Stimulated activated CD4-positive, alpha-beta T cell treated with anti-CD3 and anti-CD28 coated beads, TNF-alpha, amount 100 ng/mL, for 48 hours (primary cell): ENCODE measurements at places on chromosomes 2 and 18.
A peak's percentile ranks its signal among the peaks of the same experiment; 100 is the strongest.

DNA sequence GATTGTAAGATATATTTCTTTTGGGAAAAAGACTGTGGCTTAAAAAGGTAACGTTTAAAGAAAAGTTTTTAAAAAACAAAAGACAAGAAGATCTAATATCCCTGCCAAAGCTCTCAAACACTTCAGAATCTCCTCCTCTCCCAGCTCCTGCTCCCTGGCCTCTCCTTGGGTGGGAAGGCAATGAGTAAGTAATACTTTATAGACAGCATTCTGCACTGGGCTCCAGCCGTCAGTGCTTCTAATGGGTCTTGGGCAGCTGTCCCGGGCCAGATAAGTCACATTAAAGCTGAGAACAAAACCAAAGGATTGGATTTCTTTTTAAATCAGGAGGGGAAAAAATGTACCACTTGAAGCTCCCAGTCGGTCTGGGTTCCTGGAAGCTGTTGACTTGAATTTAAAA lies 133.7 kb downstream of the ALPK2 start:
- no peak for DNase-seq

- no peak for DNase-seq
These were observed 114.3 kb downstream of the LNPK start for GRCh38 chr2:175887776-175888175.

GRCh38 chr2:19362094-19362754 lies 3.8 kb upstream of the OSR1 start:
- no peak for DNase-seq

GRCh38 chr2:228083131-228083530 lies 98.4 kb downstream of the SPHKAP start:
- DNase-seq: no peak

GRCh38 chr2:216160786-216161185 lies 51.6 kb downstream of the XRCC5 start:
- no peak for DNase-seq

DNA sequence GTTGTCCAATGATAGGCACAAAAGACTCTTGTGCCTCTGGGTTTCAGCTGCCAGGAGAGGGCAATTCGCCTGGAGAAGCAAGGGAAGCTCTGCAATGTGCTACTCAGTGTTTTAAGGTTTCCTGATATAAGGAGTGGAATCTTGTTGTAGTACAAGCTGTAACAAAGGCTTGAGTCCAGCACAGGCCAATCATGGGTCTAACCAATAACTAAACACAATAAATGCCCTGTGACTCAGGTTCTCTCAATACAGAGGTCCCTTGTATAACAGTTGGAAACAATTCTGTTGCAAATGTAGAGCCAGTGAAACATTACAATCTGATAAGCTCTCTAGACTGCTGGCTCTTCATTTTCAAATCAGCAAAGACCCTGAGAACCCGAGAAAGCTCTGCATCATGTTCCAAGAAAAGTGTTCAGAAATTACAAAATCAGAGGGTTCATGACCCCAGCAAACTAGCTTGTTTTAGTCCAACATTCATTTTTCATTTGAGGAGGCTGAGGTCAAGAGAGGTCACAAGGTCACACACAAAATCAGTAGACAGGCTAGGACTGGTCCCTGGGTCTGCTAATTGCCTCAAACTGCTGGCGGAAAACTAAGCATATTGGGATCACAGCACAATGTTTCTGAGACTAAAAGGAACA lies 59.0 kb upstream of the DNMT3A start:
- DNase-seq: no peak

GRCh38 chr2:219334076-219334475 lies 1.5 kb upstream of the RESP18 start:
- no peak for DNase-seq

DNA sequence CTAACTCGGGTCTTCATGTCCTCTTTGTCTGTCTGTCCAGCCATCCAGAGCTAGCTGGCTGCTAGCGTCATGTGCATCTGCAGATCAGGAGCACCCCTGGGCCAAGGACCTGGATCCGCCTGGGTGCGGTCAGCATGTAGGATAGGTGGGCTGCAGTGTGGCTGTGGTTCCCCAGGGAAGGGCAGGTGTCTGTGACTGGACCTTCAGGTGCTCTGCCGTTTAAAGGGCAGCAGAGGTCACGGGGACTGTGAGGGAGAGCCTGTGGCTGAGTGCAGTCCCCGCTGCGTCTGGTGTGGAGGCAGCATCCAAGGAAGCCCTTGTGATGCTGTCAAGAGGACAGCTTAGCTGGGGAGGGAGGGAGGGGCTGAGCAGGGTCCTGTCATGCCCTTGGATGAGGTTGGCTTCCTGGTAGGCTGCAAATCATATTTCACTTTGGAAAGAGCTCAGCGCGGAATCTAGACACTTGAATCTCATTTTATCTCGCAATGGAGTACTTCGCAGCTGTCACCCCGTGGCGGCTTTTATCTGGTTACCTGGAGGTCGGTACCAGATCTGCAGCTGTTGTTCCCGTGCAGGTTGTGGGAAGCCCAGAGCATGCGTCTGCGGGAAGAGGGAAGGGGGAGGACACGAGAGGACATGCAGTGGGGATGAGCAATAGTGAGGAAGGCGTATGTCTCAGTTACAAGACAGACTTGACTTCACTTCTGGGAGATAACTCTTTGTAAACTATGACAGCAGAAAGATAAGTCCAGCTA lies 5.9 kb upstream of the RALB start:
- no peak for DNase-seq

DNA sequence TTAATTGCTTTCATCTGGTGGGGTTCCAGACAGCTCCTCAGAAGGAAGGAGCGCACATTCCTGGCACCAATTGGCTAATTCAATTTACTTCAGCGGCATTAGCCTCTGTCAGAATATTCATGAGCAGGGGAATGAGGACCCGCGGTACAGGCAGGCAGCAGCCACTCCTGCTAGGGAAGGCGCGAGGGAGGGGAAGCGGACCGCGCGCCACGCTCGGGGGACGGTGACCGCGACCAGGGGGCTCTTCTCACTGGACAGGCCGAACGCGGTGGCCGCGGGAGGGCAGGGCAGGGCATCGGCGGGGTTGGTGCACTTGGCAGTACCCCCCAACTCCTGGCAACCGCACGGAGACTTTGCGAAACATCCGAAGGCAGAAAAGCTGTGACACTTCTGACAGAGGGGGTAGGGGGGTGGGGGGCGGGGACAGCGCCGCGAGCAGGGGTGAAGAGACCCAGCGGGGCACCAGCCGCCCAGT lies at the start of gene CDH20:
TSS of gene CDH20 (plus strand) at position 160 of the 475 bp plus-strand sequence.
- no peak for DNase-seq

- DNase-seq: no peak
These were observed 60.1 kb downstream of the ABCG8 start for GRCh38 chr2:43898838-43899346.

GRCh38 chr2:47065771-47066380 lies 89.2 kb downstream of the STPG4 start:
- no peak for DNase-seq

- DNase-seq: no peak
These were observed 3.2 kb downstream of the NOTO start for GRCh38 chr2:73205611-73206010.

DNA sequence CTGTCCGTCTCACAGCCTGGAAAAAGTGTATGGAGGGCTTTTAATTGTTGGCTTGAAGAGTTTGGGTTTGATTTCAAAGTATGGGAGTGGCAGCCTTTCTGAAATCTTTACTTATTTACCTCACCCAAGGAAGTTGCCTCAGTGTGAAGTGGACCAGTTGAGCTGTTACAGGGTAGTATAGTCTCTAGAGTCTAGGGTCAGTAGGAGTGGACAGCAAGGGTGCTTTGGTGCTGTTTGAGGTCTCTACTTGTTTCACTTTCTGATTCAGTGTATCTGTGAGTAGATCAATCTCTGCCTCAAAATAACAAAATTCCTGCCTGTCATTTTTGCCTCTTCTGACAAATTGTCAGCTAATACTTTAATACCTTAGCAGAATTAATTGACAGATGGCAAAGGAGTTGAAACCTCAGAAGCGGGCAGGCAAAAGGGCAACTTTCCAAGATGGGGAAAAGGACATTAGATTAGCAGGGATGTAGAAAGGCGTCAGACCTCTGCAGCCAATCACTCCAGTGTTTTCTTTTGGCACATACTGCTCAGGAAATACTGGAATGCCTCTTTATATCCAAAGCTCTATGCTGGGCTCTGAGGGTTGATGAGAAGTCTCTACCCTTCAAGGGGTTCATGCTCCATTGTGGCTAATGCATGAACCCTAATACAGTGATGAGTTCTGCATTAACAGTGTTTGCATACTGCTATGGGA lies 5.9 kb downstream of the RIOK3 start:
- no peak for DNase-seq

DNA sequence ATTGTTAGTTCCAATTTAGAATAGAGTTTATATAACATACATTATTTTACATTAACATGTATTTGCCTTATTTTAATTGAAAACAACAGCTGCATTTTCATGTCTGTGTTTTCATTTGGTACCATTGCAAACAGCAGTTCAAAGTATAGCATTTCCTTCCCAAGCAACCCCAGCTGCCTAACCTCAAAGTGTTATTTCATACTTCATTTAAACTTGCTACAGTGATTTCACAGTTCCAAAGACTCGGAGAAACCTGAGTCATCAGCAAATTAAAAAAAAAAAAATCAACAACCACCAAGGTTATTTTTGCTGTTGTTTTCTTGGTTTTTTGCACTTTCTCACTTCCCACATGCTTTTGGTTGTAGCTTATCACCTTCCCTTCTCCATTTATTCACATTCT lies 236.5 kb upstream of the SPHKAP start:
- DNase-seq: no peak

DNA sequence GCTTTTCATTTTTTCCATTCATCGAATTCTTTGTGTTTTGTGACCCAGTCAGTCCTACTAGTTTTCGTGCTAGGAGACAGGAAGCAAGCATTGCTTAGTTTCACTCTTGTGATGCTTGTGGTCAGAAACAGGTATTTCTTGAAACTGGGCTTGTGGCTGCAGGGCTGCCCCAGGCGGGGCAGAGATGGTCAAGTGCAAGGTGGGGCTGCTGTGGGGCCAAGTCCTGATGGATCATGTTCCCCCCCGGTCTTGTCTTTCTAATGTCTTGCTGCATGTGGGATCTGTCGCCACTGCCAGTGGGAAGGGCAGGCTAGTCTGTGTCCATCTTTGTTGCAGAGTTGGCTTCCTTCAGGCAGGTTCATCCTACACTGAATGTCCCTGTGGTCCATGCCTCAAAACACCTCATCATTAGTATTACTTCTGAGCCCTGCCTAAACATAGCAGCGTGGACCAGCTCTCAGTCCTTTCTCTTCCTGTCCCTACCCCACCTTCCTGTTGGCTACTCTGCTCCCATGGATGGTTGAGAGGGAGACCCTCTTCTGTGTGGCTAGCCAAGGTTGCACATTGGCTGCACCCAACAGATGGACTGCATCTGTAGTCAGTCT lies 38.7 kb downstream of the INPP4A start:
- no peak for DNase-seq

DNA sequence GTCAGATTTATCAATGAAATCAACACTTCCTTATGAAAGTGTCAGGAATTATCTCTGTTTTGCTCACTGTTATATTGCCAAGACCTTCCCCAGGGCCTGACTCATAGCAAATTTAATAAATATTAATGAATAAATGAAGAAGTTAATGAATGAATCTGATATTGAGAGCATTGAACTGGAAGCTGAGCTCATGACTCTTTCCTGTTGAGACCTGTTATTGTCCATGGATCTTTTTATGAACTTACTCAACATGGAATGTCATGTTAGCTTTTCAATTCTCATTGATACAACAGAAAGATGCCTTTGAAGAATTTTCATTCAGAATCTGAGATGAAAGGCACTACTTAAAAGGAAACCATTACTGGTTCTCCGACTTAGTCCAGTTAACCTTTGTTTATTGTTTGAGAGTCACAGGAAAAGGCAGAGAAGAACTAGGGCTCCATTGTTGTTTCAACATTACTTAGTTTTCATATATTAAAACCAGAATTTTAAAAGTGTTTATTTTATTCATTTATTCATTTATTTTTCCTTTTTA lies 90.4 kb upstream of the UNC80 start:
- DNase-seq: no peak

- DNase-seq: no peak
These were observed 29.1 kb downstream of the SP140L start for GRCh38 chr2:230356084-230356483.

GRCh38 chr18:22831441-22831904 lies 101.7 kb upstream of the RBBP8 start:
- DNase-seq: no peak

DNA sequence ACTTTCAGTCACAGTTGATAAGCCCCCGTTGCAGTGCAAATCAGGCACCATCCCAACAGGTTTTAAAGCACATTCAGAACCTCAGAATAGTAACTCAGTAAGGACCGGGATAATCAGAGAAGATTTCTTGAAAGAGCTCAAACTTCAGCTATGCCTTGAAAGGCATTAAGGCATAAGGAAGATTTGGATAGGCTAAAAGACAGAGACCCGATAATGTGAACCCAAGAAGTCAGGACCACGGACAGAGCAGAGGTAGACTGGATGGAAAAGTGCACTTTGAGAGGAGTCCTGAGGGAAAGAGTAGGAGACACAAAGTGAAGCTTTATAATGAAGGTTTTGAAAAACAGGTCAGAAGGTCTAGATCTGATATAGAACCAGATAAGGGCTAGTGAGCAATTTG lies 36.9 kb upstream of the KLF7 start:
- DNase-seq: no peak

GRCh38 chr2:182767578-182767977 lies 51.5 kb downstream of the DNAJC10 start:
- DNase-seq: no peak

DNA sequence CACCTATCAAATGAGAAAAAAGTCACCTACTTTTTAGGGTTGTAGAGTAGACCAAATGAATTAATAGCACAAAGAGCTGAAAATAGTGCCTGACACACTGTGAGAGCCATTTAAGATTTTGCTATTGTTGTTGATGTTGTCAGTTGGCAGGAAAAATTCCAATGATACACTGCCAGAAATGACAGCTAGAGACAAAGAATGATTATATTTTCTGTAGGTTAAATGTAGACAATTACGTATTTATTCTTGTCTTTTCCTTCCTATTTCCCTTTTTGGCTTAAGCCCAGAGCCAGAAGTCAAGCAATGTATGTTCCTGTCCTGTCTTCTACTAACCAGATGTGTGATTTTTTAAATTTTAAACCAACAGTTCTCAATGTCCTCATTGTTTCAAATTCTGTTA lies 17.2 kb downstream of the NRXN1 start:
- DNase-seq: no peak

- DNase-seq: no peak
These were observed 52.5 kb downstream of the SERTAD2 start for GRCh38 chr2:64601034-64601754.

- no peak for DNase-seq
These were observed 106.8 kb upstream of the SERPINE2 start for GRCh38 chr2:224145751-224146355.

DNA sequence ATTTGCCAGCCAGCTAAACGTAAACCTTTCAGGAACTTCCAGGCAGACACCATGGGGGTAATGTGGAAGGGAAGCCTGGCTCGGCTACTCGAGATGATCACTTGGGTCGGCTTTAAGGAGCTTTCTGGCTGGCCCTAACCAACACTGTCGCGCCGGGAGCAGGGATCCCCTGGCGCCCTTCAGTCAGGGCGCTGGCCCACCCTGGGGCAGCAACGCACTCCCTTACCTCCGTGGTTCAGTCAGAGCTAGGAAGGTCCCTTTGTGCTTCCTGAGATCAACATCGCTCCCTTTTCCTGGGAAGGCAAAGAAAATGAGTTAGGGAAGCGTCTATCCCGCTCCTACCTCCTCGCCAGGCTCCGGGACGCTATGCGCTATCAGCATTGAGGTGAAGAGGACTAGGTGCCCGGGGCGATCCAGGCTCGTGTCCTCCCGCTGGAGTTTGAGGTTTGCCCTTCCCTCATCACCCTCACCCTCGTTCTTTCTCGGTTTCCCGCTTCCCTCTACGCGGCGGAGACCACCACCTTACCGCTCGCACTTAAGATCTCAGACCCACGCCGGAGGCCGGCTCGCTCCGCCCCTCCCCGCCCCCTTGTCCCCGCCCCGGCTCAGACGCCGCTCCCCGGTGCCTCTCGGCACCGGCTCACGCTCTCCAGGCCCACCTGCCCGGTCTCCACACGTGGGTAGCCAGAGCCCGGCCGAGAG lies 449 bp upstream of the ATRAID start:
- peak; percentile 4 for DNase-seq
